ENCODE measurements at places on chromosomes 13 and 19.

DNA sequence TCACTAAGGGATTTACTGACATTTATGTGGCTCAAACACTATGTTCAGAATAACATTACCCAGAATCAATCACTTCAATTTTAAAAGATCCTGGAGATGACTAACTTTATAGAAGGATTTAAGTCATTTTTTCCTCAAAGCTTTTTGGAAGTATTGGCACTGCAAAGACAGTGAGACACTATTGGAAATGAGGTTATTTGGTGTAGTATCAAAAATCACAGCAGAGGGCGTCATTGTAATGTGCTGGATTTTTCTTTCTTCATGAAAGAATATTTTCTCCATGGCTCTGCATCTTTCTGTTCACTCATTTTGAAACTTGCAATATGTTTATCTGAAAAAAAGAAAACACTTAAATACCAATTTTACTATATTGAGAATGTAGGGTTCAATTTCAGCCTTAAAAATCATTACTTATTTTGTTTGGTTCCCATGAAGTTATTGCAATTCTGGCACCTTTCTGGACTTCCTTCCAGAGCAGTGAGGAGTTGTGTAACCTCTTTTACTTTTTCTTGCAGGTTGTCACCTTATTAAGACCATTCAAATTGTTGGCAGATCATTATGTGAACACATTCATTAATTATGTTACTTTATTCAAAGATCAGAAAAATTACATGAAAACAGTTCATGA lies 3.7 kb upstream of the CSNK1A1L start:
- no peak for DNase-seq

DNA sequence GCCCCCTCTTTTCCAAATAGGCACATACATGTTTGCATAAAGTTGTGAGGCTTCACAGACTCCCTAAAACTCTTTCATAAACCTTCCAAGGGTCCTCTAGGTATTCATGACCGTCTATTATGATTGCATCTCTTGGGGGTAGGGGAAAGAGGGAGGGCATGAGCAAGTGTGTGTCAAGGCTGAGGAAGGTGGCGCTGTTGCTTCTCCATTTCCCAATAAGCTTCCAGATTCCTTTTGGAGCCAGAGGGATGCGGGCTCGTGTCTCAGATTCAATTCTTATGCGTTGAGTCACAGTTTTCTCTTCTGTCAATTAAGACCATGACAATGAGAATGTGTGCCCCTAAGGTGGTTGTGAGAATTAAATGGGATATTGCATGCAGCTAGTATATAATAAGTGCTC lies 51.0 kb upstream of the CYP2A7 start:
- DNase-seq: no peak

DNA sequence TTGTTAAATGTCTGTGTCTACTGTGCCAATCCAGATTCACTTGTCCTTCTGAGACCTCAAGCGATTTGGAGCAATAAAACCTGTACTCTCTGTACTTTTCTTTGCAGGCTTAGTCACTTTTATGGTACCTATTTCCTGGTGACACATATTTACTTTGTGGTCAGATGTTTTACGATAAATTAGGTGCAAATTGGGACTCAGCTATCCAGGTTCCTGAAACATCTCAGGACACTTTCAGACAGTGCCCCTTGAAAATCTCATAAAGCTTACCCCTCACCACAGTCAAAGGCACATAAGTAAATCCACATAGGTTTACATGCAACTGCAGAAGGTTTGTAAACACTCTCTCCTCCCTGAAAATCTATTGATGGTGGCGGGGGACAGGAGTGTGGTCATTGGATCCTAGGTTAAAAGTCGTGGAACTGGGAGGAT lies 438.8 kb downstream of the EFNB2 start:
- DNase-seq: no peak

DNA sequence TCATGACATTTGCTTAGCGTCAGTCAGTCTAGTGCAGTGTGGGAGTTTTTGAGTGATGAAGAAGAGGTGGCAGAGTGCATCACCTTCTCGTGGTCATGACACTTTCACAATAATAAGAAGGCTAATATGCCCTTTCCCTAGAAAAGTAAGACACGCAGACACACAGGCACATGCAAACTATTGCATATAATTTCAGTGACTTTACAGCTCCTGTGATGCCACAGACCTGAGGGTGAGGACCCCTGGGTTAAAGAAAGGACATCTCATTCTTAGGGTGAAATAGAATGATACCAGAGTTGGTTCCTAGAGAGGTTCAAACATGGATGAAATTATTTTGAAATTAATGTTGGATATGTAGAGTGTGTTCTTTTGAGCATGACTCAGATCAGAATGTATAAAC lies 300.3 kb downstream of the GPC5 start:
- no peak for DNase-seq

- no peak for DNase-seq
These were observed 2.7 kb downstream of the JUND start for GRCh38 chr19:18278521-18279265.

GRCh38 chr13:87669379-87669978 lies 1.7 kb upstream of the SLITRK5 start:
- DNase-seq: no peak

GRCh38 chr19:47542030-47542475 lies 27.2 kb upstream of the NAPA start:
- DNase-seq: no peak

DNA sequence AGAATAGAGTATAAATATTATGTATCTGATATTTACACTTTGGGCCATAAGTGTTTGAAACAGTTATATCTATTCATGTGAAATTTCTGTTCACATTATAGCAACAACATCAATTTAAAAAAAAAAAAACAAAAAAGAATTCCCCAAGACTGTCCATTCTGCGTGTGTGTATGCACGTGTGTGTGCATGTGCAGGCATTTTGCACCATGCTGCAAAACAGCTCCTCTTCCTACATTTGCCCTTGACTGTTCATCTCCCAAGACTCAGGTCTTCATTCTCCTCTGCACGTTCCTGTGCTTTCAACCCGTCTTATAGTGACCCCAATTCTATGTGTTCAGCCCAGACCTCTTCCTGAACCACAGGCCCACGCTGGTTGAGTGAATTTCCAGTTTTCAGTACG lies 149.4 kb downstream of the SHISA2 start:
- DNase-seq: no peak

DNA sequence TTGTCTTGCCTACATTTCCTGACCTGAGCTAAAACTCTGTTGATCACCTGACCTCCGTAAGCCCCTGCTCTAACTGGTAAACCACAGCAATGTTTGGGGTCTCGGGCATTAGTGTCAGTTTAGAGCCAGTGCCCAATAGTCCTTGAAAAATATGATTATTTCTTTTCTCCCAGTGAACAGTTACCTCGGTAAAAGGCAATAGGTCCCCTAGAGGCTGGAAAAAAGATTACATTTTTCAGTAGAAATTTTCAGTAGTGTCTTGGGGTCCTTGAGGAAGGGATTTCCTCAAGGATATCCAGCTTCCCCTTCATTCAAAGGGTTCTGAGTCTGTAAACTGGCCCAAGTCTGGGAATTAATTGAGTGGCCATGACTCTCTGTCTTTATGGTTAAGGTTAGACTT lies 177.5 kb downstream of the SLC7A1 start:
- DNase-seq: no peak

- DNase-seq: no peak
These were observed 7.0 kb downstream of the CLASRP start for GRCh38 chr19:45045671-45046353.

- DNase-seq: no peak
These were observed 8.5 kb downstream of the PGLS start for GRCh38 chr19:17519967-17520366.

DNA sequence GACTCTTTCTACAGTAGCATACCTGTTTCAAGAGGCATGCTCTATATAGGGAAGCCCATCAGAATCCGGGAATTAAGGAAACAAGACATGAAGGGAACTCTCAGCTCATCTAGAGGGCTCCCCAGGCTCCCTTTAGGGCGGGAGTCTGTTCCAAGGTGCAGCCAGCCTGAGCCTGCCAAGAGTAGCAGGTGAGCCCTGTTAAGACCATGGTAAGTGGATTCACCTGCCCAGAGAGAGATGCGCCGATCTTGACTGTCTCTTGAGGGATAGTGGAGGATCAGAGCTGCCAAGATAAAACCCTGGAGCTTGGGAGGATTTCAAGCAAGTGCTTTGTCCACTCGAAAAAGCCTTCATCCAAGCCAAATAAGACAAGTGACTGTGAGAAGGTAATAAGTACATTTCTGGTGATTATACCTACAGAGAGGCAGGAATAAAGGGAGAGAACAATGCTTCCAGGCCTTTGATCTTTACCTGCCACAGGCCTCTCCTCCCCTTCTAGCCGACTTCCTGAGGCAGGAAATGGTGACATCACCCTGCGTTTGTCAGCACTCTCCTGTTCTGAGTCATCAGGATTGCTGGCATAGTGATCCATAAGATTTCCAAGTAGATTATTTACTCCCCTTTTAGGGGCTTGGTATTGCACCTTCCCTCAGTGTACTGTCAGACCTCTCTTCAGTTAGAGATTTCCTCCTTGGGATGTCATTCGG lies 31.5 kb downstream of the KLF5 start:
- no peak for DNase-seq

DNA sequence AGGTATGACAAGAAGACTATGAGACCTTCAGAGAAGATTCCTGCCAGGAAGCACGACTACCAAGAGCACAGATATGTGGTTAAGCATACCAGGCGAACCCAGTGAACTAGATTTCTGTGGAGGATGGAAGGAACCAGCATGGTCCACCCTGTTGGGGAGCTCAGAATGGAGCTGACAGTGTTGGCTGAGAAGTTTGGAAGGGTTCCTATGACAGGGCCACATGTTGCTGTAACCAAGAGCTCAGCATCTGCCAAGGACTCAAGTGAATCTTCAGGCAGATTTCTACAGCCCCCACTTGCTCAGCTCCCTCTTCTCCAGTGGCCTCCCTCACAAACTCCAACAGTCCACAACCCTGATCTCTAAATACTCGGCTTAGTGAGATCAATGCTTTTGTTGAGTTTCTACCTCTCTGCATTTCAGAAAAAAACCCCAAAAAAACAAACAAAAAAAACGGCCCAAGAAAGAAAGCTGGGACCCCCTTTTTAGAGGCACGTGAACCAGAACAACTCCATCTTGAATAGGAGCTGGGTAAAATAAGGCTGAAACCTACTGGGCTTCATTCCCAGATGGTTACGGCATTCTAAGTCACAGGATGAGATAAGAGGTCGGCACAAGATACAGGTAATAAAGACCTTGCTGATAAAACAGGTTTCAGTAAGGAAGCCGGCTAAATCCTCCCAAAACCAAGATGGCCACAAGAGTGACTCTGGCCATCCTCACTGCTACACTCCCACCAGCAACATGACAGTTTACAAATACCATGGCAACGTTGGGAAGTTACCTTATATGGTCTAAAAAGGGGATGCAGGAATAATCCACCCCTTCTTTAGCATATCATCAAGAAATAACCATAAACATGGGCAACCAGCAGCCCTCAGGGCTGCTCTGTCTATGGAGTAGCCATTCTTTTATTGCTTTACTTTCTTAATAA lies 691.1 kb downstream of the UQCRFS1 start:
- DNase-seq: no peak

Data from stimulated activated CD8-positive, alpha-beta memory T cell treated with anti-CD3 and anti-CD28 coated beads, Interleukin-15, amount 100 ng/mL, for 4 hours (primary cell).